ENCODE measurements at places on chromosomes 7 and 10. TPM values are rescaled to one million over a fixed set of nuclear protein-coding genes. Genes with fewer than 3 reads are reported as not detected.

The SAP25 gene
- 3.4 TPM for polyA plus RNA-seq

DNA sequence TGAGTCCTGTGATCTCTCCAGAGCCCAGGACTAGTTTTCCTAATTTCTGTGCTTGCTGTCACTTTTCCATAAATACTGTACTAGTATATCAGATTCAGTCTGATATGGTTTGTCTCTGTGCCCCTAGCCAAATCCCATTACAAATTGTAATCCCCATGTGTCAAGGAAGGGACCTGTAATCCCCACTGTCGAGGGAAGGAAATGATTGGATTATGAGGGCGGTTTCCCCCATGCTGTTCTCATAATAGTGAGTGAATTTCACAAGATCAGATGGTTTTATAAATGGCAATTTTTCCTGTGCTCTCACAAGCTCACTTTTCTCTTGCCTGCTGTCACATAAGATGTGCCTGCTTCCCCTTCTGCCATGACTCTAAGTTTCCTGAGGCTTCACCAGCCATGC is 54.8 kb upstream of the IFRD1 start:
- H3K4me1 ChIP-seq, result peaks cover 8% of the 10 kb centered on the region
- no peak overlapping the region for H3K4me3 ChIP-seq
- no peak for DNase-seq
- H3K27ac ChIP-seq, result no peak overlapping the region
- H3K36me3 ChIP-seq, result no peaks in the 10 kb centered on the region

DNA sequence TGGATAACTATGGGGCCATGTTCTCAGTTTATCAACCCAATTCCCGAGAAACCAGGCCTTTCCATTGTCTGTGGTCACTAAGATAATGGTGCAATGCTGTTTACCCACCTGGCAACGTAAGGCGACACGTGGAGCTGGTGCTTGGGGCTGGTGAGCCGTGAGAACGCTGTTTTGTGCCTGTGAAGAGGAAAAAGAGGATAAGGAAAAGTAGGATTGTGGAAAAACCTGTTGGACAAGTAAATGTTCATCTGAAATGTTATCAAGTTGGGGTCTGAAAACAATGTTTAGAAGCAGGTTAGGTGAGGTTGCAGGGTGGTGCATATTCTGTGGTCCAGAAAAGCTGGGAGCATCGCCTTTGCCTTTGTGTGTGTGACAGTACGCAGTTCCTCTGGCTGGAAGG is 88.5 kb downstream of the PPP1R17 start:
- H3K4me1 ChIP-seq, result no peaks in the 10 kb centered on the region
- H3K4me3 ChIP-seq, result no peak overlapping the region
- H3K36me3 ChIP-seq, result no peaks in the 10 kb centered on the region
- DNase-seq, result no peak
- H3K27ac ChIP-seq, result no peak overlapping the region

DNA sequence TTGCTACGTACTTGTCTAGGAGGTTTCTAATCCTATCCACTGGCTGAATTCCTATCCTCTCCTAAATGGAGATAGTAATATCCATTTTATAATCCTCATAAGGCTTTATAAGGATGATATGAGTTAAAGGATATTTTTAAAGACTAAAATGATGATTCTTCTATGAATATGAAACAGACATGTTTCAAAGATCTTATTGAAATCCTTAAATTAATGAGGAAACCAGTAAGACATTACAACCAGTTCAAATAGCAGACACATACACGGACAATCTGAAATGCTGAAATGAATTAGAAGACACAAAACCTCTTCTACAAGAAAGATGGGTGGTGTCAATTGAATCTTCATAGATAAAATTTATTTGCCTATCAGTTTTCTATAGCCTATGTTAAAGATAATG is 132.9 kb upstream of the ANK3 start:
- no peak for DNase-seq
- no peak overlapping the region for H3K27ac ChIP-seq
- H3K27me3 ChIP-seq, result no peaks in the 10 kb centered on the region
- no peak overlapping the region for H3K4me3 ChIP-seq

- no peaks in the 10 kb centered on the region for H3K27me3 ChIP-seq
- H3K27ac ChIP-seq, result no peak overlapping the region
- H3K36me3 ChIP-seq, result peaks cover 12% of the 10 kb centered on the region
- peaks cover 5% of the 10 kb centered on the region for H3K4me1 ChIP-seq
- DNase-seq, result peak; percentile 37
- H3K4me3 ChIP-seq, result no peak overlapping the region
Measured at GRCh38 chr10:103062854-103063590, 130.1 kb downstream of the NT5C2 start.

DNA sequence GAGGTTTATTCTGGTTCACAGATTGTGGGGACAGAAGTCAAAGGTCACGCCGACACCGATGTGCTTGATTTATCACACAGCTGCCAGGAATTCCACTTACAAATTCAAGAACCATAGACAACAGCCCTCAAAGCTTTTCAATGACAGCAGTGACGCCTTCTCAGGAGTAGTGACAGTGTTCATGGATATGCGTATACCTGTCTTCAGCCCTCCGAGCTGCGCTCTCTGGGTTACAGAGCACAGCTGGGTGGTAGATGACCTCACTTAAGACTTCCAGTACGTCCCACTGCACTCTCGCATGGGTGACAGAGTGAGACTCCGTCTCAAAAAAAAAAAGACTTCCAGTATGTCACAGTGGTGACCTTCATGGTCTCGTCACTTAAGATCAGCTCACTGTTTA is 108.5 kb downstream of the TCERG1L start:
- no peak for DNase-seq
- no peak overlapping the region for H3K27ac ChIP-seq
- H3K36me3 ChIP-seq, result peaks cover 22% of the 10 kb centered on the region
- H3K27me3 ChIP-seq, result peaks cover 10% of the 10 kb centered on the region

GRCh38 chr7:96532428-96532935 is 177.2 kb downstream of the SEM1 start:
- DNase-seq, result no peak
- no peaks in the 10 kb centered on the region for H3K27me3 ChIP-seq
- H3K4me1 ChIP-seq, result no peaks in the 10 kb centered on the region
- no peak overlapping the region for H3K4me3 ChIP-seq
- no peaks in the 10 kb centered on the region for H3K36me3 ChIP-seq

GRCh38 chr10:119191881-119192280 is 13.3 kb upstream of the PRDX3 start:
- no peaks in the 10 kb centered on the region for H3K36me3 ChIP-seq
- DNase-seq, result no peak

GRCh38 chr10:69786791-69787190 is 14.9 kb upstream of the COL13A1 start:
- no peaks in the 10 kb centered on the region for H3K36me3 ChIP-seq
- no peak overlapping the region for H3K27ac ChIP-seq
- H3K27me3 ChIP-seq, result no peaks in the 10 kb centered on the region
- H3K4me1 ChIP-seq, result no peaks in the 10 kb centered on the region

- DNase-seq, result no peak
- H3K27me3 ChIP-seq, result no peaks in the 10 kb centered on the region
- no peak overlapping the region for H3K27ac ChIP-seq
- no peaks in the 10 kb centered on the region for H3K4me1 ChIP-seq
Measured at GRCh38 chr10:26780793-26781601, 79.8 kb downstream of the ABI1 start.

- no peak overlapping the region for H3K4me3 ChIP-seq
- peaks cover 23% of the 10 kb centered on the region for H3K27me3 ChIP-seq
- DNase-seq, result no peak
- H3K27ac ChIP-seq, result no peak overlapping the region
- H3K36me3 ChIP-seq, result no peaks in the 10 kb centered on the region
- peaks cover 14% of the 10 kb centered on the region for H3K4me1 ChIP-seq
Measured at GRCh38 chr7:44193011-44193802, 4.0 kb upstream of the GCK start.

DNA sequence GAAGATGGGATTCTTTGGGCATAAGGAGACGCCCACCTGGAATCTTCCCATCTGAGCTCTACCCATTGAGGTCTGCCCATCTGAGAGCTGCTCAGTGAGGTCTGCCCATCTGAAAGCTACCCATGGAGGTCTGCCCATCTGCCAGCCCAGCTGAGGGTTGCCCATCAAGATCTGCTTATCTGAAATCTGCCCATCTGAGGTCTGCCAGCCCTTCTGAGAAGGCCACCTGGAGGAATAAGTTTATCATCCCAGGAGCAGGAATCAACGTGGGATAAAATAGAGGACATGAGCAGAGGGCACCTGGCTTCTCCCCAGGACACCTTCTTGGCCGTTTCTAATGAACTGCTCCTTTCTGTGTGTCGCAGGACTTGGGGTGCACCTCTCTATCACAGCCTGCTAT is 35.3 kb upstream of the PDZD8 start:
- no peaks in the 10 kb centered on the region for H3K27me3 ChIP-seq
- no peaks in the 10 kb centered on the region for H3K4me1 ChIP-seq
- no peak overlapping the region for H3K4me3 ChIP-seq
- no peak for DNase-seq

All from spinal cord (tissue), 10 donors.